Breast epithelium (tissue), 4 donors: ENCODE measurements at places on chromosomes 3 and 15.
A peak's percentile ranks its signal among the peaks of the same experiment; 100 is the strongest.

GRCh38 chr15:77808075-77808474 lies 175.4 kb upstream of the LINGO1 start:
- DNase-seq: no peak

- no peak for DNase-seq
Observed at GRCh38 chr15:79458491-79458890, 26.4 kb downstream of the MINAR1 start.

DNA sequence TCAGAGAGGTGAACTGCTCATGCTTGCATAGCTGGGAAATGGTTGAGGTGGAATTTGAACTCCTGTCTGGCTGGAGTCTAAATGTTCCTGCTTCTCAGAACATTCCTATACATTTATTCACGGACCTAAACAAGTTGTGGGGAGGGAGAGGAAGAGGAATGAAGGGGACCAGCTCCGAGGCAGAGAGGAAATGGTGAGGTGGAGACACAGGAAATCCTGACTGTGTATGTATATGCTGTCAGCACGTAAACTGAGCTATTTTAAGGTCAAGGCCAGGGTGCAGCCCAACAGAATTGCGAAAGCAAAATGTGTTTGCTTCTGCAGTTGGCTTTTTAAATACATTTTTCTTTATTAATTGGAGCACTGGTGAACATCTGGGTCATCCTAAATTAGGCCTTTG lies 74.1 kb upstream of the POMGNT2 start:
- no peak for DNase-seq

DNA sequence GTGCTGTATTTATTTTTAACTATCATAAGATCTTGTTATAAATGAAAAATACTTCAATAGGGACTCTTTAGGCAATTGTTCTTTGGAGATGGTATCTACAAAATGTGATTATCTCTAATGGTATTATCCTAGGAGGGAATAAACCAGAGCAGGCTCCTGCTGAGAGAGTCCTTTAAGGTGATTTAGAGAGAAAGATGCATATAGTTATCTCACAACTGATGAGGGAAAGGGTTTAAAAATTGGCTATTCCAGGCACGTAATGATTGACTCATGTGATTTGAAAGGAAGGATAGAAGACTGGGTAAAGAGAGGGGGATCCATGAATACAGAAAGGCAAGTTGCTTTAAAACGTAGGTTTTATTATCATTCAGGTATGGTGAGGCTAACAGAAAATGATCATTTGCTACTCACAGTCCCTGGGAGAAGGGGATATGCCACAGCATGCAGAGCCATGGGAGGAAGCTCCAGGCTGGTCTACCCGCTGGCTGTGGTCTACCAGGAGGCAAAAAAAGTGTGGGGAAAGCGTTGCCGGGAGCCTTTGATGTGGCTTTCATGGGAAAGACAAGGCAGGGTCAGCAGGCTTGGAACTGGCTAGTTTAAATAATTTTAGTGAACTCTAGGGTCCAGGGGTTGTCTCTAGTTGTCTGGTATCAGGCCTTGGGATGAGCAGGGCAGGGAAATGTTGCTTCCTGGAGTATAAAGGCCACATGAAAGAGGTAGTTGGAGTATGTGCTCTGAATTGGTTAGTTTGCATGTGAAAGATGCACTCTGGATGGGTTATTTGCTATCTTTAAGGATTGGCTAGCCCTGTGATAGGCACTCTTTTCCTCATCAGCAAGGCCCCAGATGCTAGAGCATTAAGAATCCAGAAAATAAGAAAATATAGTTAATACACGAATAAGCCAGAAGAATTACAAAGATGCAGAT lies 798.4 kb upstream of the GRM7 start:
- DNase-seq: no peak

DNA sequence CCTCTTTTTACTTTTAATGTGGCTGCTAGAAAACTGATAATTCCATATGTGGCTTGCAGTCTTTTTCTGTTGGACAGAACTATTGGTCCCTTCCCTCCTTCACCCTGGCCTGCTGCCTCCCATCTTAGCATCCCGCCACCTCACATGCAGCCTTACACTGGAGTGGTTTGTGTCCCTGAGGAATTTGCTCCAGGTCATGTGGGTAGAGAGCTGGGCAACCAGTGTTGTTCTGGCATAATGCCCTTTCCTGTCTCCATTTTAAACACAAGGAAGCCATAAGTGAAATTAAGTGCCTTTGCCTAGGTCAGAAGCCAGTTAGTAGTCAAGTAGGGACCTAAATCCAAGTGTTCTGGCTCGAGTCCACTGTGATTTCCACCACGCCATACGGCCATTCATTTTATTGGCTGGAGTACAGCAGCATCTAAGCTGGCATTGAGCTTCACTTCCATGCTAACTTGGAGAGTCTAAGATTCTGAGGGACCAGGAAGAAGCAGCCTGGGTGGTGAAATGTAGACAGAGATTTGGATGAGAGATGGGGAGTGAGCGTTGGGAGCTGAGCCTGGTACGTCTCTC lies 46.0 kb upstream of the PLXNA1 start:
- DNase-seq: no peak

DNA sequence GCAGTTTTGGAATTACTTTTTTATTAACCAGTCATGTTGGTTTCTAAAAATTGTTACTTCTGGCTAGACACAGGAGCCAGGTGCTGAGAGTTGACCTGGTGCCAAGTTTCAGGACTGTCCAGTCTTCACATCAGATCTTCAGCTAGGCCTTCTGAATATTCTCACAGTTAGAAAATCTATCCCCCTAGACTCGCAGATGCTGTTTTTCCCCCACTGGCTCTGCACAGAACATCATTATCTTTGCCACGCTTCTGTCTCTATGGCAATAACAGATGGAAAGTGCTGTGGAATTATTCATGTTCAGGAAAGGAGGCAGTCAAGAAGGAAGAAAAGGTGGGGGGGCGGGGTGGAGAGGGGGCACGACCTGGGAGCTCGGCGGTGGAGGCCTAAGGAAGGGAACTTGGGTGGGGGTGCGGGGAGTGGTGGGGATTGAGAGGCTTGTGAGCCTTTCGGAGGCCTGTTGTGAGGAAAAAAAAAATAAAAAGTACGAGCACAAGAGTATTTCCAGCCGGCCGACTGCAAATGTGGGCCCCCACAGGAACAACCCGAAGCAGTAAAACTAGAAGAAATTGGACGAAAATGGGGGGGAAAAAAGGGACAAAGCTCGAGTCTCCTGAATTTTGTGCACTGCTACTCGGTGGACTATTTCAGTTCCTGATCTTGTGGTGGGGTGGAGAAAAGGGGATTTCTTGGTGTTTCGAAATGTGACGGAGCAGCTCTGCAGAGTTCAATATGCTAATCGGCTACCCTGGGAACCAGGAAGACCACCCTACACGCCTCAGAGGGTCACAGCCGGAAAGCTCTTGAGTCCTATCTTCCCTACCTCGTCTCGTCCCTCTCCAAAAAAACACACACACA lies 1.5 kb upstream of the SKIL start:
- peak; percentile 30 for DNase-seq

- no peak for DNase-seq
Observed at GRCh38 chr3:30083315-30083714, 523.1 kb upstream of the TGFBR2 start.

DNA sequence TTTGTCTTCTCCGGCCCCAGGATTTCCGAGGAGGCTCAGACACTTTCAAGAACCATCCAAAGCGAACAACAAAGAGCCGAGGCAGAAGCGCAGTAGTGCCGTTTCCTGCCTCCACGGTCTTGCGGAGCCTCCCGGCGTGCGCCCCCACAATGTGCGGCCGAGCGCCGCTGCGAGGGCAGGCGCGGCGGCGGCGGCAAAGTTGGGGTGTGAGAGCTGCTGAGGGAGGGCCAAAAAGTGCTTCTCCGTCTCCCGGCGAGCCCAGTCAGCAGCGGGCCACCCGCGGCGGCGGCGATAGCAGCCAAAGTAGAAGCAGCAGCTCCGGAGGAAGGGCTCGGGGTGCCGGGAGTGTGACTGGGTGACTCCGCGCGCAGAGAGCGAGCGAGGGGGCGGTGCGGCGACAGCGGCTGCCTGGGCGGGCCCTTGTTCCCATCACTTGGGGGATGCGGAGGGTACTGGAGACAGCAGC lies 749.1 kb downstream of the ROBO1 start:
- no peak for DNase-seq

GRCh38 chr3:73215281-73215680 lies 153.8 kb downstream of the EBLN2 start:
- DNase-seq: no peak

DNA sequence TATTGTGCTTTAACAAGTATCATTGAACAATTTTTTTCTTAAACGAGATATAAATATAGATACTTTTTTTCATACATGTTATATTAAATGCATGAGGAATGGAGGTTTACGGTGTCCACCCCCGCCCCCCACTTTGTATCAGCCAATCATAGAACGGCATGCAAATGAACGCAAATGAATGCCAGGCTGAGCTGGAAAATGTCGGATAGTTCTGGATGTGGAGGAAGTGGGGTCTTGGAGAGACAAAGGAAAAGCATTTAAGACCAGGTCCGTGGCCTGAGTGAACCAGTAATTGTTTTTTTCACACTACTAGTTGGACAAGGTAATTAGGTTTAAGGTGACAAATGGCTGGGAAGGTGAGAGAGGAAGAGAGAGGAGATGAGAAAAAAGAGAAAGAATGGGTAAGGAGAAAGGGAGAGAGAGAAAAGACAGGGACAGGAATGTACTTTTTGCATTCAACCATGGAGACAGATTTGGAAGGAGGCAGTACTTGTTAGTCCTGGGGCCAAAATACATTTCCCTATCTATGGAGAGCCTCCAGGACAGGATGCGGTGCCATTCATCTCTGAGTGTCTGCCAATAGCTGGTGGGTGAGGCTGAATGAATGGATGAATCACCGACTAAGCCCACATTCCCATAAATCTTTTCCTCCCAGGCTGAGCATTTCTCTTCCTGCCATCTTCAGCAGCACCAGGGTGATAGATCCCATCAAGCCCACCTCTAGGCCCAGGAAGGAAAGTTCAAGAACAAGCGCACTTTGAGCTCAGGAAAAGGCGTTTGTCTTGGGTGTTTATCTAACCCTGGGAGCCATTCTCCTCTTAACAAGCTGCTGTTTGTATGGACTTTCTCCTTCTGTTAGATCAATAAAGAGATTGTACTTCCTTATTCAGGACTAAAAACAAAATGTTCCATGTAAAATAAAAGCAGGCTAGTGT lies 1.4 kb upstream of the RAD18 start:
- no peak for DNase-seq

DNA sequence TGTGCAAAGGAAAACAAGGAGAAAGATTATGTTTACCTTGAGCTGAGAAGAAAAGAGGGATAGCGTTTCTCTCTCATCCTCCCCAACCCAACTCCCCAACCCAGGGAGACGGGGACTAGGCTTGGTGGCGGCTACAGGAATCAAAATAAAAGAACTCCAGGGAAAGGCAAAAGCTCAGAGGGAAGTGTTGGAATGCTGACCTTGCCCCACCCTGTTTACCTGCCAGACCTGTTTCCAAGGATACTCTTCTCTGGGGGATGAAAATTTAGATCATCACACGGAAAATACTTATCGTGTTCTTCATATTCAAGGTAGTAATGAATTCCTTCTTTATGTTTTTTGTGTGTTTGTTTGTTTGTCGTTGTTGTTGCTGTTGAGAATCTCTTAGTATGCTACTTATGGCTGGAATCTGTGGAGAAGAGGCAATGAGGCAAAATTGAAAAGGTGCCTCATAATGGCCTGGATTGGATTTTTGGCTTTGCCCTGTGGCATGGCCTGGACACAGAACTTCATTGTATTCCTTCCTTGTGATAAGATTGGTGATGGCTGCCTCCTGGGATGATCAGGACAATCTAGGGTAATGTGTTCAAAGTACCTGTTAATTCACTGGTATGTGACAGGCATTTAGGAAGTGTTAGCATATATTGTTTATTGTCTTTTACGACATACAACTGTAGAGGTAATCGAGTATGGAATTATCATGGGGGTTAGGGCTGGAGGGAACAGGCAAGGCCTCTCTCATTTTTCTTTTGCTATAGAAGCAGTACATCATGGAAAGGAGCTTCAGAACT lies 11.1 kb upstream of the TPRG1 start:
- no peak for DNase-seq

DNA sequence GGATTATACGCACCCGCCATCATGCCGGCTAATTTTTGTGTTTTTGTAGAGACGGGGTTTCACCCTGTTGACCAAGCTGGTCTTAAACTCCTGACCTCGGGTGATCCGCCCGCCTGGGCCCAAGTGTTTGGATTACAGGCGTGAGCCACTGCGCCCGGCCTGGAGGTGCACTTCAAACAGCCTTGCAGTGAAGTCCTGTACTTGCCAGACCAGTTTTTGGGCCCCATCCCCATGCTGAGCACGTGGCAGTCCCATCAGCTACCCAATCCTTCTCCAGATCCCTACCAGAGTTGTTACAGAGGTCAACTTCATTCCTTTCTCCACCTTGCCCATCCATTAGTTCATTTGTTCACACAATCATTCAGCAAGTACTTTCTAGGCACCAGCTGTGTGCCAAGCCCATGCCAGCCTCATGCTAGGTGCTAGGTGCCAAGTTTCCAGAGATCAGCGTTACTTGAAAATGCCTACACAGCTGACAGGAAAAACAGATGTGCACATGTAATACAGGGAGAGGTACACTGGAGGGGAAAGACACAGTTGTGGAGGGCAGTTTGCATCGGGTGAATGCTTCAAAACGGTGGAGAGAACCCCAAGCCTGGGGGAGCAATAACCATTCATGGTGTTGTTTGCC lies 2.2 kb downstream of the DNAH1 start:
- no peak for DNase-seq

DNA sequence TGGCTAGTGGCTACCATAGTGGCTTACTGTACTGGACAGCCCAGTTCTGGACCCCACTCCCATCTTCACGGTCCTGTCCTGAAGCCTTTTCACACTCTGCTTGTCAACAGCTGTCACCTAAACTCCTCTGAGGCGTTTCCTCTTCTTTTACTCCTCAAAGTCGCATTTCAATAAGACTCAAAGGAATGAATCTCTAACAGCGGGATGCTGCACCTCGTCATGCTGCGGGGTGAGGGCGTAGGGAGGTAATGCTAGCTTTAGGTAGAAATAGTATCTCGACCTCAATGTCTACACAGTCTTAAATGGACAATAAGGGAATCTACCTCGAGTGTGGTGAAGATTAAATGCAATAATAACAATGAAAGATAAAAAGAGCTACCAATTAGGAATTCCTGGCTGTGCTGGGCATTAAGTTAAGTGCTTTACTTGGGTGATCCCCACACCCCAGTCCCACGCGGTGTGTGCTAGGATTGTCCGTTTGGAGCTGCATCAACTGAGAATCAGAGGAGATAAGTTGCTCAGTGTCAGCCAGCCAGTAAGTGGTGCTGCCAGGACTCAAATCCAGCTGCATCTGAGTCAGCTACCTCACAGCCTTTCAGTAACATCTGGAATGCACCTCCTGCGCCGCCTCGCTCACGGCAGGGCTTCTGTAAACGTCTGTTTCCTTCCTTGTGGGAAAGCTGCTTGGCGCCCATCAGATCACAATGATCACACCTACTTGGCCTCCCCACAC lies 14.0 kb downstream of the PLA2G4D start:
- peak; percentile 14 for DNase-seq
